ENCODE measurements at places on chromosomes 13 and 19.

- no peak for DNase-seq
Observed at GRCh38 chr19:4052993-4053422, 13.7 kb downstream of the ZBTB7A start.

- no peak for DNase-seq
Observed at GRCh38 chr13:75550159-75550567, 572 bp downstream of the UCHL3 start.

- no peak for DNase-seq
Observed at GRCh38 chr19:32224371-32225244, 120.8 kb upstream of the ZNF507 start.

- DNase-seq, result no peak
Observed at GRCh38 chr13:77919246-77919920, 752 bp upstream of the EDNRB start.

DNA sequence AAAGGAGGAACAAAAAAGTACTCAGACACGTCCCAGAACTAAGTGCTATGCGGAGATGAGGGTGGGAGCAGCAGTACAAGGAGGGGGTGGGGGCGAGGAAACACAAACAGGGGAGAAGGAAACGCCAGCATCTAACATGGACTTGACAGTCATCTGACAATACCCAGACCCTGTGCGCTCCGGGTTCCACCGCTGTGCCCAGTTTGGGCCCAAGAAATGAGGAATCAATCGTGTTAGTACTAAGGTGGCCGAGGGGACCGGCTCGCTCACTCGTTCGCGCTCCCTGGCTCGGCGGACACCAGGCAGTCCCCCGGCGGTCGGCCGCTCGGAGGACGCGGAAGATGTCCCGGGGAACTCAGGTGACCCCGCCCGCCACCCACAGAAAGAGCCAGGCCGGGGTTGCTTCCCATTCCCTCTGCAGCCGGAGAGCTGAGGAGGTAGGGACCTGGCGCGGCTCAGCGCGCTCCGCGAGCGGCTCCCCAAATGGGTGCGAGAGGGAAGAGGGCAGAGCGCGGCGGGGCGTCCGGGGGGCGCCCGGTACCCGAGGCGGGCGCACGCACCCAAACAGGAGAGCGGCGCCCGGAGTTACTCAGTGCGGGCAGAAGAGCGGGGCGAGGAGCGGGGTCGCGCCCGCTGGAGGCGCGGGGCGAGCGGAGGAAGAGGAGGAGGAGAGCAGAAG, 616 bp downstream of the TSHZ3 start:
- no peak for DNase-seq

GRCh38 chr13:20713751-20714150, 10.3 kb downstream of the IL17D start:
- DNase-seq, result no peak

Measured in AG09319 (cell line).